ENCODE measurements at places on chromosomes 2 and 18.

- no peak for DNase-seq
These were observed 177.2 kb upstream of the RAB6C start for GRCh38 chr2:129802290-129802689.

- no peak for DNase-seq
These were observed 5.7 kb downstream of the TCF23 start for GRCh38 chr2:27154488-27154887.

DNA sequence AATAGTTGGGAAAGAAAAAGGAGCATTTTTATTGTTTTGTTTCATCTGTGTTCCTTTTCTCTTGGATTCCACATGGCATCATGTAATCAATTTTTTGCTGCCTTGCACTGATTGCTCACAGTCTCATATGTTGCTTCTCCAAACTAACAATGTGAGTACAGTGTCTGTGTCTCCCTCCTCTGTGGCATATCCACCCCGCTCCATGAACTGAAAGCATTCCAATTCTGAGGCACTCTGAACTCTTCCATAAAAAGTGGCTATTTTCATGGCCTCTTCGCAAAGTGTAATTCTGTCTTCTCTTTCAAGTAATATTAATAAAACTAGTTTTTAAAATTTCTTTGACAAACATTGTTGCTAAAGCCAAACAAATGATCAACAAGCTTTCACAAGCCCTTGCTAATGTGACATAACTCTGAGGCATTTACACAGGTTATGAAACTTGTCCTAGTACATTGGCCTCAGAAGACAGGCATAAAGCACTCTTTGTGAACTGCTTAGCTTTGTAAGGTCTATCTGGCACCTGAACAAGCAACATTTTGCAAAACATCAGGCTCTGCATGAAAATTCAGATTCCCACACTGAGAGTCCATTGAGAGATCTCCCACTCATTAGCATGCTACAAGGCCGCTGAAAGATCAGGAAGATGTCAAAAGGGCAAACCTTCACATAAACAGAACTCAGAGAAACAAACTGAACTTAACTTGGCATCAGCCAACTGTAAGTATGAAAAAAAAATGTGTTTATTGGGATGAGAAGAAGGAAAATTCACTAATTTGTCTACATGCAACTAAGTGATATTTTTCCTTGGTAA lies 33.0 kb downstream of the GPR75 start:
- DNase-seq: no peak

DNA sequence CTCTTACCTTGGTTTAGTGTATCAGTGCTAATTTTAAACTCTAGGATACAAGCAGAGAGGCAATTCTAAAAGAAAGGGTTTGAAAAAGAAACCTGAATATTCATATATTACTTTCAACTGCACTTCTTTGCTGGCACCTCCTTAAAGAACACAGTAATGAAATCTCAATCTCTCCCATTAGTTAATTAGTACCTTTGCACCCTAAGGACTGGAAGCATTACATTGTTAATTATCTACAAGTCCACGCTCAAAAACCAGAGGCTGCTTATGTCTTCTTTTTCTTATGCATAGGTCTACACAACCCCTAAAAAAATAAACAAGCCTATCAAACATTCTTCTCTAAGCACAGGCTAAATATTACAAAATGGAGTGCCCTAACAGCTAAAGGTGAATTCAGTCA lies 20.2 kb downstream of the EPHA4 start:
- DNase-seq: no peak

DNA sequence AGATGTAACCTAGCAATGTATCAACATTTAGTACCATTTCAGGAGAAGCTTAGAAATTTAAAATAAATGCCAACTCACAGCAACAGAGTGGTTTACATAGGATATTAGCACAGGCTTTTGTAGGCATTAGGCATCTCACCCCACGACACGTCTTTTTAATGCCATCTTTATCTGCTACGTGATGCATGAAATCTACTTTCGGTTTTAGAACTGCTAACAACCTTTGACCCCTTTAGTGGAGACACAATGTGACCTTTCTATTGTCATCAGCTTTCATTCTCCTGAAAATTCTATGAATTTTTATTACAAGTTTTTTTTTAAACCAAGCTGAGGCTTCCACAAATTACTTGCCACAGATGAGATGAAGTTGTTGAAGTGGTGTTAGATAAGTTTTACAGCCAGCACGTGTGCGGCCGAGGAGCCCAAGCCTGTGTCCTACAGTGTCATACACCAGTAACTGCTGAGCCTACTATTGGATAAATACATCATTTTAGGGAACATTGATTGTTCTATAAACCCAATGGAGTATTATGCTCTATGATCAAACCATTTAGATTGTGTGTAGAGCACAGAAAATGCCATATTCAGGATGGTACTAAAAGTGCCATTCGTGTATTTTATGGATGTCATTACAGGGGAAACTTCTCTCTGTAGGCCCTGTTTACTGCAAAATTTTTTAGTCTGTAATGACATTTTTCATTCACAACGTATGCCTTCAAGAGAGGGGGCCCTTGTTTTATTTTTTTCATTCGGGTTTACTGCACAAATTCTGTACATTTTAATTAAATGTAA lies 151.6 kb downstream of the PTGR3 start:
- no peak for DNase-seq

- peak; percentile 27 for DNase-seq
These were observed 154.9 kb upstream of the NDUFV2 start for GRCh38 chr18:8947566-8947965.

DNA sequence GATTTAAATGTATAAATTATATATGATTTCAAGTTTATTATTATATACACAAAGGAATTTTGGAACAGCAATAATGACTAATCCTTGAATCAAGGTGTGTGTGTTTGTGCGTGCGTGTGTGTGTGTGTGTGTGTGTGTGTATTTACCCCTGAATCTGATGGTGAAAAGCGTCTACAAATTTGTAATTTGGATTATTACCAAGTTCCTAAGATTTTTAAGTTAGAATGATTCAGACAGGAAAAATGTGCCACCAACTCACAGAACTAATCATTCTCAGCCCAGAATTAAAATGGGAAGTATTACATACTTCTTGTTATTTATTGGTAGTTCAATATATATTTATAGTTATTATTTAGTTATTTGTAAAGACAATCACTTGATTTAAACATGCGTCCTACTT lies 12.3 kb downstream of the CALCRL start:
- DNase-seq: peak; percentile 26

DNA sequence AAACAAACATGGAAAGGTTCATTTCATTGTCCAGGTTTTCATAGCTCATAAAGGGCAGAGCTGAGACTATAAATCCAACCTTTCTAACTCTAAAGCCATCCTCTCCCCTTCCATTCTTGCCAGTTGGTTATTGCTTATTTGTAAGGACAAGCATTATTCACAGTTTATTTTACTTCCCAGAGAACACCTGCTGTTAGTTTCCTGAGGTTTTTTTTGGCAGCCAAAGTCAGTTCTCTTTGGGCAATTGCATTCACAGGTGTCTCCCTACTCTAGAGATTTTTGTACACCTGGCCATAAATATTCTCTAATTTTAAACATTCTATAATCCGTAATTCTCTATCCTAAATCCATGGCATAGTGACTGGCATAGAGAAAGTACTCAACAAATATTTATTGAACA lies 87.3 kb upstream of the SPHKAP start:
- DNase-seq: no peak
